ENCODE measurements at places on chromosomes 12 and 14.

DNA sequence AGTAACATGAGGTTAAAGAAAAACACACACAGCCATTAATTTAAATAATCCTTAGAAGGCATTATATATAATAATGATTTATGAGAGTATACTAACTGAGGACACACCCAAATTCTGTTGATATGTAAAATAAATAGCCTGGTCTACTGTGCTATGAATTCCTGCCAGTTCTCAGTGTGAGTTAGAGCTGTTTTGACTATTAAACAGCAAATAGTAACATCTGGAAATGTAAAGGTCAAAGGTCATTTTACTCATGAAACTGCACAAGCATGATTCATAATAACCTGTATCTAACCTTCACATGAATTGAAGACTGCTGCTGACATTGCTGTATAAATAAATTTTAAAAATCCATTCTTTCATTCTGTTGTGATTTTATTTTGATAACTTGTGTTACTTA is 966.7 kb downstream of the SLC6A15 start:
- DNase-seq, result no peak

- DNase-seq, result no peak
Observed at GRCh38 chr12:128817111-128818015, 6.4 kb downstream of the SLC15A4 start.

DNA sequence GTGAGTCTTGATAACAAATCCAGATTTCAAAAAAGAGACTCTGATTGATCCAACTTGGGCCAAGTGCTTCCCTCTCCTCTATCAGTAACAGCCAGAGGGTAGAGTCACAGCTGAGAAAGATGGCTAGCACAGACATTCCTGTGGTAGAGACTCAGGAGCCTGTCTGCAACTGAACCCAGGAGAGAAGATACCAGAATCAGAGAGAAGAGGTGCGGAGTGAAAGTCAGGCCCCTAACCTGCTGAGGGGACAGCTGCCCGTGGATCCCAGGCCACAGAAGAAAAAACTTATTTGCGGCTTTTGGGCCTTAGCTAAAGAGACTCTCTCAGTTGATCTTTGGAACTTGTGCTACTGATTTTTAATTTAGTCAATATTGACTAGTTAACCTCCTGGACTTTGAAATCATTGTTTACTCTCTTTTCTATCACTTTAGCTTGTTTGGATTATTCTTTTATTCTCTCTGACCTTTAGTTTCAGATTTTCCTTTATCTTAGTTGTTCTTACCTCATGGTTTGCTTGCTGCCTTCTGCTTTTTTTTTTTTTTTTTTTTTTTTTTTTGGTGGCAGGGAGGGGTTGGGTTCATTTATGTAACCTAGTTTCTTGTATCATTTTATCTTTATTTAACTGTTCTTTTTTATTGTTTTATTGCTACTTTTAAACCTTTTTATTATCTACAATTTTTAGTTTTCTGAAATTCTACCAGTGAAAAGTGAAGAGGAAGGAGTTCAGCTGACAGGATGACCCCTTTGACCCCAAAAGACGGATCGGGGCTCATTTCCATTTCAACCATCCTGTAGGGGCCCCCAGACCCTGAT is 154.9 kb upstream of the KRR1 start:
- DNase-seq, result no peak

GRCh38 chr14:96062010-96062409 is 22.8 kb downstream of the C14orf132 start:
- no peak for DNase-seq

GRCh38 chr12:112121780-112122565 is 3.4 kb upstream of the TRAFD1 start:
- DNase-seq, result no peak

- DNase-seq, result no peak
Observed at GRCh38 chr12:91628656-91629055, 446.0 kb upstream of the DCN start.

All from GDM1 (cell line).